ENCODE measurements at places on chromosomes 6 and 20. TPM values are rescaled to one million over a fixed set of nuclear protein-coding genes. Genes with fewer than 3 reads are reported as not detected.

Gene RBM12
- 42.5 TPM for total RNA-seq

DNA sequence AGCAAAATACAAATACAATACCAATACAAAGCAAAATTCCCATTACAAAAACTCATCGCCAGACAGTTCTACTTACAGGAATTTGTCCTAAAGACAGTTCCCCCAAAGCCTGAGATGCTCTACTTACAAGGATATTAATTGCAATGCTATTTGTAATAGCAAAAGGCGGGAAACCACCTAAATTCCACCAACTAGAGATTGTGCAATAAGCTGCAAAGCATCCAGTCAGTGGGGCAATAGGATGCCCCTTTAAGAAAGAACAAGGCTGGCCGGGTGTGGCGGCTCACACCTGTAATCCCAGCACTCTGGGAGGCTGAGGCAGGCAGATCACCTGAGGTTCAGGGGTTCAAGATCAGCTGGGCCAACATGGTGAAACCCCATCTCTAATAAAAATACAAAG, 39.1 kb downstream of the FAM209B start:
- DNase-seq = no peak

Gene MUC22
- total RNA-seq = not detected

GRCh38 chr6:105484238-105485161, 81.6 kb upstream of the PREP start:
- peak; percentile 68 for DNase-seq

DNA sequence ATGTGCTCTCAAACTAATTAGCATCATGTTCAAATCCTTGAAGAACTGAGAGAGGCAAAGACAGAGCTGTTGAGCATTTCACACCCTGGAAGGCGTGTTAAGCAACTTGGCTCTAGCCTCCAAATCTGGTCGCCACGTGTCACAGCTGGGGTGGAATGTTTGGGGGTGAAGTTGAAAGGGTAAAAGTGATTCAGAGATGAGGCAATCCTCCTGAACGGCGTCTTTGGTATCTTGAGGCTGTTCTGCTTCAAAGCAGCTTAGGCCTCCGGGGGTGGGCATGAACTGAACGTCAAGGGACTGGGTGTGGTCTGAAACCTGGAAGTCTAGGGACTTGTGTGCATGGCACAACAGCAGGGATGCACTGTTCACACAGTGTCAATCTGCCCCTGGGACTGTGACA, 62.3 kb downstream of the TRAM2 start:
- DNase-seq = no peak

Measured in dermis blood vessel endothelial cell (primary cell).